Esophagus squamous epithelium (tissue), 5 donors: ENCODE measurements at places on chromosomes 13 and 19.
A peak's percentile ranks its signal among the peaks of the same experiment; 100 is the strongest.

GRCh38 chr19:14023404-14024235, 4.3 kb upstream of the RLN3 start:
- H3K4me1 ChIP-seq, result no peaks in the 10 kb centered on the region
- no peak overlapping the region for H3K4me3 ChIP-seq

GRCh38 chr19:54521022-54521859, 18.6 kb downstream of the LAIR2 start:
- DNase-seq, result no peak
- H3K36me3 ChIP-seq, result no peaks in the 10 kb centered on the region

- DNase-seq, result no peak
- H3K27me3 ChIP-seq, result peaks cover 27% of the 10 kb centered on the region
- no peak overlapping the region for H3K27ac ChIP-seq
- H3K4me1 ChIP-seq, result peaks cover 63% of the 10 kb centered on the region
- H3K36me3 ChIP-seq, result no peaks in the 10 kb centered on the region
These were observed 2.5 kb downstream of the ICAM5 start for GRCh38 chr19:10292206-10292788.

GRCh38 chr19:3914199-3914598, 18.7 kb upstream of the NMRK2 start:
- no peak overlapping the region for H3K4me3 ChIP-seq
- DNase-seq, result no peak
- no peak overlapping the region for H3K27ac ChIP-seq
- H3K27me3 ChIP-seq, result no peaks in the 10 kb centered on the region

DNA sequence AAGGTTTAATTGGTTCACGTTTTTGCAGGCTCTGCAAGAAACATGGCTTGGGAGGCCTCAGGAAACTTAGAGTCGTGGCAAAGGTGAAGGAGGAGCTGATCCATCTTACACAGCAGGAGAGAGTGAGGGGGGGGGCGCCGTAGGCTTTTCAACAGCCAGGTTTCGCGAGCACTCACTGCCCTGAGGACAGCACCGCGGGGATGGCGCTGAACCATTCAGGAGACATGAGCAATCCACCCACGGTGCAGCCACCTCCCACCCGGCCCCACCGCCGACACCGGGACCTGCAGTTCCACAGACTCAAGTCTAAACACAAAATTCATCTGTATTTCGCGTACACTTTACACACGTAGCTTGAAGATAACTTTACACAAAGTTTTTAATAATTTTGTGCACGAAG, 73.6 kb downstream of the KDM4B start:
- peaks cover 55% of the 10 kb centered on the region for H3K4me1 ChIP-seq
- no peaks in the 10 kb centered on the region for H3K27me3 ChIP-seq
- H3K36me3 ChIP-seq, result peaks cover 18% of the 10 kb centered on the region
- DNase-seq, result no peak
- no peak overlapping the region for H3K4me3 ChIP-seq

GRCh38 chr13:41595298-41595697, 137.9 kb downstream of the RGCC start:
- no peaks in the 10 kb centered on the region for H3K4me1 ChIP-seq
- H3K36me3 ChIP-seq, result no peaks in the 10 kb centered on the region
- H3K4me3 ChIP-seq, result no peak overlapping the region
- H3K27me3 ChIP-seq, result no peaks in the 10 kb centered on the region
- no peak overlapping the region for H3K27ac ChIP-seq

GRCh38 chr13:31242916-31243315, 43.1 kb downstream of the B3GLCT start:
- no peak overlapping the region for H3K4me3 ChIP-seq
- no peaks in the 10 kb centered on the region for H3K27me3 ChIP-seq
- no peak overlapping the region for H3K27ac ChIP-seq
- no peaks in the 10 kb centered on the region for H3K4me1 ChIP-seq
- no peak for DNase-seq
- no peaks in the 10 kb centered on the region for H3K36me3 ChIP-seq

DNA sequence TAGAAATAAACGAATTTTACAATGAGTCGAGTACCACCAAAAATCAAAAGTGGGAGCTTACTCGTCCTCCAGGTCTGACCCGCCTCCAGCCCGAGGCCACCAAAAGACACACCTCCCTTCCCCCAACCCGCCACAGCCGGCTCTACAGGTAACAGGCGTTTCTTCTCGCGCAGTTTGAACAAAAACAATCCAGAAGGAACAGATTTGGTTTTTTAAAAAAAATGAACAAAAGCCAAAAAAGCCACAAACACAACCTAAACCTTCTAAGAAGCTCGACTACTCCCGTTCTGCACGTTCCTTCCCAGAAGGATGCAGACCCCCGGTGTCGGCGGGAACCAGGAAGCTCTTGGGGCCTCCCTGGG, 671 bp downstream of the ZDHHC20 start:
- H3K4me3 ChIP-seq, result peak overlapping the region; percentile 82
- no peaks in the 10 kb centered on the region for H3K36me3 ChIP-seq
- H3K27me3 ChIP-seq, result no peaks in the 10 kb centered on the region
- H3K4me1 ChIP-seq, result peaks cover 28% of the 10 kb centered on the region

DNA sequence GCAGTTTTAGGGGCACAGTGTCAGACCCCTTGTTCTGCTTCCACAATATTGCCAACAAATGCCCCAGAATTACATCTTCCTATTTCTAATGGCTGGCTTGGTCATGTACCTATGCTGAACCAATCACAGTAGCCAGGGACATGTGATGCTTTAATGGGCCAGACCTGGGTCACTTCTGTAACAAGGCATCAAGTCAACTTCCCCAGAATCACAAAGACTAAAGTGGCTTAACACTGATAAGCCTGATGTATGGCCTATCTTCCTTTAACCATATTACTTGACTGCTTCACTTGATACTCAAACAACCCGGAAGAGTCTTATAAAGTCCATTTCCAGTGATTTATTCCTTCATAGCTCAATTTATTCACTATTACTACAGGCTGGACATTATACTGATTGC, 19.6 kb downstream of the LNX2 start:
- no peak overlapping the region for H3K4me3 ChIP-seq
- no peaks in the 10 kb centered on the region for H3K27me3 ChIP-seq
- DNase-seq, result no peak
- no peaks in the 10 kb centered on the region for H3K4me1 ChIP-seq

GRCh38 chr13:74316547-74316946, 182.3 kb upstream of the KLF12 start:
- H3K27ac ChIP-seq, result no peak overlapping the region
- no peak overlapping the region for H3K4me3 ChIP-seq
- no peaks in the 10 kb centered on the region for H3K4me1 ChIP-seq
- no peaks in the 10 kb centered on the region for H3K36me3 ChIP-seq
